Naive thymus-derived CD8-positive, alpha-beta T cell (primary cell): ENCODE measurements at places on chromosomes 16 and 17.
A peak's percentile ranks its signal among the peaks of the same experiment; 100 is the strongest.

DNA sequence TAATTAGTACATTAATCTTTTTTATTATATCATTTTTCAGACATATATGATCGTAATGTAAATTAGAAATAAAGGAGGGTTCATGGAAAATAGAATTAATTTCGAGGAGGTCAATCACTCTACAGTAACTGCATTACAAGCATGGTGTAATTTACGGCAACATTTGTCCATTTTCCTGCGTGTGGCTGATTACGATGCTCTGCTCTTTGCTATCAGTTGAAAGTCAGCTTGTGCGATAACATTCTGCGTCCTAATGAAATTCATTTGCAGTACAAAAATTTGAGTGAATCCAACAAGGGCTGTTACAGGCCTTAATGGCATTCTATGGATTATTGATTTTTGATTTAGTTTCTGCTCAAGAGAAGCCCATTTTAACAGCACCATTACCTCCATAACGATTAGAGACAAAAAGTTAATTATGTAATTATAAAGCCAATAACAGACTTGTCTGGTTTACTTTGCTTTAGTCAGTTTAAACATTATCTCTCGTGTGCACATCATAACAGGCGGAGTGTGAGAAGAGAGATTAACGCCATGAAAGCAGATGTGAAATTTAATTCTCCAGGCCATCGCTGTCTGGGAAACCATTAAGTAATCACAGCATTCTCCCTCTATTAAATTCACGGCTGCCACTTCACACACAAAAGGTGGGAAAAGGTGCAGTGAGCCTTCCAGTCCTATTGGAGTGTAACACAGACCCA is 256.4 kb upstream of the IRX3 start:
- DNase-seq: no peak

DNA sequence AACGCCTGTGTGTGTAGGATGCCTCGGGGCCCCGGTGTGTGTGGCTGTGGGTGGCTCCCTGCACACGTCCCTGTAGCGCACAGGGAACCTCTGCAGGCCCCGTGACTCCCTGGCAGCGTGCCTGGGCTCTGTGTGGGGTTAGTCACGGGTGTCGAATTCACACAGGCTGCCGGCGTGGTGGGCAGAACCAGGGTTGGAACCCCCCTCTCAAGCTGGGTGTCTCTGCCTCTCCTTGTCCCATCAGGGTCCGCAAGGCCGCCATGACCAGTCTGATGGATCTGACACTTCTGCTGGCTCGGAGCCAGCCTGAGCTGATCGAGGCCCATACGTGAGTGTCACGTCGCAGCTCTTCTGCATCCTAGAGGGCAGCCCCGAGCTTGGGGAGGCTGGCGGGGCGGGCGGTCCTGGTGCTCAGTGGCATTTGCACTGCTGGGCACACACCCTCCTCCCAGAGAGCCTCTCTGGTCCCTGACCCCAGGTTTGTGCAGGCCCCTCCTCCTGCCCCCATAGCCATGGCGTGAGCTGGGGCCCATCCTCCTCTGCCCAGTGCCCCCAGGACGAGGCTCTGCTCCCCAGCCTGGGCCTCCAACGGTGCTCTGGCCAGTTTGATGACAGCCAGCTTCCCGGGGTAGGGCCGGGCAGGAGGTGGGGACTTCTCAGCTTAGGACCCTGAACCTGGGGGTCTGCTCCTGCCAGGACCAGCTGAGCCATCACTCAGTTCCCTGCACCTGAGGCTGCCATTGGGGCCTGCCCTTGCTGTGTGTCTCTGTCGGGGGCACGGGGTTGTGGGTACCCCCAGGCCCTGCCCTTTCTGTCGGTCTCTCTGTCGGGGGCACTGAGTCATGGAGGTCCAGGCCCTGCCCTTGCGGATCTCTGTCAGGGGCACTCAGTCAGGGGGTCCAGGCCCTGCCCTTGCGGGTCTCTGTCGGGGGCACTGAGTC is 88.1 kb upstream of the ZNF750 start:
- no peak for DNase-seq

GRCh38 chr17:71942626-71943025 is 178.2 kb upstream of the SOX9 start:
- no peak for DNase-seq

GRCh38 chr16:50316848-50317630 is 50.7 kb downstream of the ADCY7 start:
- no peak for DNase-seq

- no peak for DNase-seq
Measured at GRCh38 chr17:2798678-2799077, 2.4 kb downstream of the RAP1GAP2 start.

- no peak for DNase-seq
Measured at GRCh38 chr17:74332017-74332650, 6.1 kb downstream of the KIF19 start.

DNA sequence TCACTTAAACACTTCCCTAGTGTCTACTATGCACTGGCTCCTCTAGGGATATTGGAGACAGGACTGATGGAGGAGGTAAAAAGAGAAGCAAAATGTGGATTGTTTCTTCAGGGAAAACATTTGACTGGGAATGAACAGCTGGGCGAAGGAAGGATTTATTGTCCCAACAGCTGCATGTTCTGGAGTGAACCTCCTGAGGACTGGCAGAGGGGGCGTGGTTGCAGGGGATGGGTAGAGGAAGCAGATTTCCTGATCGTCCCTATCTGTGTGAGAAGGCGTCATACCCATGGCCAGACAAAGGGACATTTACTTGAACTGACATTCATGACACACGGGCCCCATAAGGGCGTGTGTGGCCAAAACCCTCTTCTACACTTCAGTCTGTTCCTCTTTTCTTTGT is 321.5 kb downstream of the MAP2K4 start:
- DNase-seq: no peak

- no peak for DNase-seq
Measured at GRCh38 chr17:56130026-56130425, 23.2 kb upstream of the ANKFN1 start.

DNA sequence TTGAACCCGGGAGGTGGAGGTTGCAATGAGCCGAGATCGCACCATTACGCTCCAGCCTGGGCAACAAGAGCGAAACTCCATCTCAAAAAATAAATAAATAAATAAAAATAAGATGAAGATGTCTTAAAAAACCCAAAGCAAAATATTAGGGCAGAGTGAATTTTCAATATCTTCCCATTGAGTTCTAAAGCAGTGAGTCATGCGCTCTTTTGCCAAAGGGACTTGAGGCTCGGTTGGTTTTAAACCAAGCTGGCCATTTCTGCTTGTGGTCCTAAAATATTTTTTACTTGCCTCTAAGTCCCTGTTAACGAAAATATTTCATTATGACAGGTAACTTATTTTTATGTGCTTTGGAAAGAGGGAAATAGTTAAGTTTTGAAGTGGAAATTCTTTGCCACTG is 4.7 kb downstream of the PAFAH1B1 start:
- no peak for DNase-seq

DNA sequence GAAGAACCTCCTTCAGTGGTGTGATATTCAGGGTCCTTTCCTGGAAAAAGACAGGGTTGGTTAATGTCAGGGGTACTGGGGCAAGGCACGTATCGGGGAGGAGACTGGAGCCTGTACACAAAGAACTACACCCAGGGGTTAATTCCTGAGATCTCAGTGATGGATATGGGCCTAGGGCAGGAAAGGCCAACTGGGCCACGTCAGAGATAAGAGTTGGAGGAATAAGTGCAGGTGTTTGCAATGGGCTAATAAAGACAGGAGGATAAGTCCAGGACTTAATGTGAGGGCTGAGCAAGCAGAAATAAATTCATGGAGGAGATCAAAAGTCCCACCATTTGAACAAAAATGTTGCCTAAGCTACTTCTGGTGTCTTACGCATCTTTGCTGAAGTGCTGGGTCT is 10.4 kb upstream of the HERPUD1 start:
- no peak for DNase-seq

GRCh38 chr16:2054543-2055245 is 6.9 kb downstream of the TSC2 start:
- no peak for DNase-seq

DNA sequence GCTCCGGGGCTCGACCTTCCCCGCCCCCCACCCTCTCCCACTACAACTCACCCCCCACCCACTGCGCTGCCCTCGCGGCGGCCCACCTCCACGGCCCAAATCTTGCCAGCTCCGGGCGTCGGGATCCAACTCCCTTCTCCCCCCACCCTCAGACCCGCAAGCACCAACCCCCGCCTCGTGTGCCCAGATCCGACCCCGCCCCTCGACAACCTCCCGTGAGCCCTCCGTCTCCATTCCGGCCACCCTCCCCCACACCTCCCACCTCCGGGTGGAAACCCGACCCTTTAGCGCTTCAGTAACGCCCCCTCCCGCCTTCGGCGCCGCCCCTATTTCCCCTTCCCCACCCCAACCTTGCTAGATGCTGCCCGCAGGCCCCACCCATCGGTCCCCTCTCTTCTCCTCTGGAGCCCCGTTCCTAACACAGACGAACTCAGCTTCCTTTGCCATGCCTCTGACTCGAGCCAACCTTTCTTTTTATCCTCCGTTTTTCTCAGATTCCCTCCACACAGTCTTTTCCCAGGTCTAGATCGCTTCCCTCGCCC is 717 bp downstream of the UBE2Z start:
- peak; percentile 77 for DNase-seq

- DNase-seq: no peak
Measured at GRCh38 chr16:65104471-65104870, 17.4 kb downstream of the CDH11 start.

GRCh38 chr16:68943961-68944360 is 100.6 kb downstream of the TANGO6 start:
- no peak for DNase-seq

GRCh38 chr16:82585675-82586074 is 41.1 kb upstream of the CDH13 start:
- DNase-seq: no peak

DNA sequence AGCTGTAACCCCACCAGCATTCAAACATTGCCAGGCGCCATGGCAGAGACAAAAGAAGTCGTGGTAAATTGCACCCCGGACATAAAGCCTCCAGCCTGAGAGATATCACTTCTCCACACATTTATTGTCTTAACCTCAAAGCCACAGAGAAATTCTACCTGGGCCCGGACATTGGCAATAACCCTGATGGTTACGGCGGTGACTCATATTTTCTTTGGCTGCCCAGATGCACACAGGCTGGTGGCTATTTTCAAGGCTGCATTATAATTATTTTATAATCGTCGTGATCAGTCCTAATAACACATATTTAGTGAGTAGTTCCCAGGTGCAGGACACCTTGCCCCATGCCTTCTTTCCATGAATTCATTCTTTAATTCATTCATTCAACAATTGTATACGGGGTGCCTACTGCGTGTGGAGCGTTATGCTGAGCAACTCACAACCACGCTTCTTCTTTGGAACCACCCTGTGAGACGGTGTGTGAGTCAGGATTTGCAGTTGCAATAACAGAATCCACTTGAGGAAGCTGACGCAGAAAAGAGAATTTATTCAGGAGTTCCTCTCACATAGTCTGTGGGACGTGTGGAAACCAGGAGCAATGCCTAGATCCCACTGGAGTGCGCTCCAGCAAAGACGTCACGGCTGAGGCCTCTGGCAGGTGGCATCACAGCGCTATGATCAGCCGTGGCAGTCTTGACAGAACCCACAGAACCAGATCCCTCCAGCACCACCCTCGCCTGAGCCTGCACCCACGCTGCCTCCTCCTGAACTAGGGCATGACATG is 245.7 kb downstream of the FOXL1 start:
- no peak for DNase-seq

DNA sequence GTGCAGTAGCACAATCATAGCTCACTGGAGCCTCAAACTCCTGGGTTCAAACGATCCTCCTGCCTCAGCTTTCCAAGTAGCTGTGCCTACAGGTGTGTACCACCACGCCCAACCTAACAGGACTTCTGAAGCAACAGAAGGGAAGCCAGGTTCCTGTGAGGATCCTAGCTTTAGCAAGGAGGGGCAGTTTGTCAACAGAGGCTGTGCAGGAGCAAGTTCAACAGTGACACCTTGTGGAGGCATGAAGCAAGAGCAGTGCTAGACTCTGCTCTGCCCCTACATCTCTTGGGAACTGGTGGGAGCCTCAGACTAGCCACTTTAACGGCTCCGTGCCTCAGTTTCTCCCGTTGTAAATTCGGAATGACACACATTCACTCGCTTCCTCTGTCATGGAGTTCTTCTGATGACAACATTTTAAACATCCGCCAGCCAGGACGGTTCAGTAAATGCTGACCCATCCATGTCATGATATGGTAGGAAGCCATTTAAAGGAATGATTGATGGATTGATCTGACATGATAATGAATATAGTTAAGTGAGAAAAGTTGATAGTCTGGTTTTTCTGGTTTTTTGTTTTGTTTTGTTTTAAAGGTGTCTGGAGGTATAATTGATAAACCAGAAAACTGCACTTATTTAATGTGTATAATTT is 218.7 kb downstream of the MRTFB start:
- DNase-seq: no peak

DNA sequence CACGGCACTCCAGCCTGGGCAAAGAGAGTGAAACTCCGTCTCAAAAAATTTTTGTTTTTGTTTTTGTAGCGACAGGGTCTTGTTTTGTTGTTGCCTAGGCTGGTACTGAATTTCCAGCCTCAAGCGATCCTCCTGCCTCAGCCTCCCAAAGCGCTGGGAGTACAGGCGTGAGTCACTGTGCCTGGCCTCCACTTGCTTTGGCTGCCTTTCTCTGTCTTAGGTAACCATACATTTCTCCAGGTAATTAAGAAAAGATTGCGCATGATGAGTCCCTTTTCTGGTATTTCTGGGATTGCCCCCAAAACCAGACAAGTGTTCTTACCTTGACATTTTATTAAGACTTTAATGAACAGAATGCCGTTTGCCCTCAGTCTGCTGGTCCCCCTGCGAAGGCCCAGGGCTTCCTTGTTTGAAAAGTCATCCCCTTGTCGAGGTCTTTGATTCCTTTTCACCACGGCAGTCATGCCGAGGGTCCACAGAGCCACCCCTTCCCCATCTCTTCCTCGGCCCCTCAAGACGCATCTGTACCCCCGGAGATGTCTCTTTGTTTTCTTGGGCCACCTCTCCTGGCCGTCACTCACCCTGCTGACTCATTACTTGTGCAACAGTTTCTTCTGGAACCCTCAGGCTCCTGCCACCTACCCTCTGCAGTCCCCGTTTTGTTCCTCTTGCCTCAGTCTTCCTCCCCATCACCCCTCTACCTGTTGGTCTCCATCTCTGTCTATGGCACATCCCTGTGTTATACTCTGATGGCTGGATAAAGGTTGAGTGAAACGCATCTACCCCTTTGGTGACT is 151.0 kb downstream of the SEC14L1 start:
- DNase-seq: no peak

GRCh38 chr17:7219812-7220592 is at the start of the genes ACADVL and DLG4:
ACADVL (plus strand) TSS chr17:7219938; CDS start chr17:7219985, 47 bp downstream.
DLG4 (minus strand) TSS chr17:7219836.
- DNase-seq: peak; percentile 64
